Fibroblast of mammary gland (primary cell): ENCODE measurements at places on chromosomes 2 and 18.

GRCh38 chr18:68992719-68993482, 195.0 kb downstream of the CCDC102B start:
- DNase-seq, result no peak

DNA sequence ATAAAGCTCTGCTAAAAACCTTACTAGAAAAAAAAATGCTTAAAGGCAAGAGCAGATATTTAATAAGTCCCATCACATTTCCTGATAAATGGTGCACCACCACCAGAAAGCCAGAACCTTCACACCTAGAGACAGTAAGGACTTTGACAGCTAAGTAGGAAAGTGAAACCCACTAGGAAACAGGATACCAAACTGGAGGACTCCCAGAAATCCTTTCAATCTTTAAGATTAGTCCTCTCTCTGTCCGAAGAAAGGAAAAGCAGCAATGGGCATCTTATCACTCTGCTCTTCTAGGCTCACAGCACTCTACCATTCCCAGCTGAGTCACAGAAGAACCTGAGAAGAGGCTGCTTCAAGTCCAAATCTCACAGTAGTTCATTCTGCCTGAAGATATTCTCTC, 3.7 kb downstream of the DYM start:
- peak; percentile 30 for DNase-seq

- DNase-seq, result no peak
Measured at GRCh38 chr2:178229927-178230326, 35.6 kb downstream of the OSBPL6 start.

GRCh38 chr18:9329471-9329870, 5.1 kb upstream of the TWSG1 start:
- no peak for DNase-seq

DNA sequence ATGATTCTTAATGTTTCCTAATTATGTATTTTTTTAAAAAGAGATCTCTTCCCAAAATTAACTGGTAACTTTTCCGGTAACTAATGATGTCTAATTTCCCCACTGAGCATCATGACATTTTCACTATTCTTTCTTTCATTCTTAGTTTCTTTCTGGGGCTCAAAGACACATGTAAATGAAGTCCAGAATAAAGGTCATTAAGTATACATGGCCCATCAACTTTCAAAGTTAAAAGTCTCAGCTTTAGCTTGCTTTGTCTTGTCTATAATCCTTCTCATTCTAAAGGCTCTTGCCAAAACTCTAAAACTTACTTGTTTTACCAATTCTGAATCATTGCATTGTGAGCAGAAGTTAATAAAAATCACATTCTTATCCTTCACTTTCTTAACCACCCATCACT, 53.6 kb downstream of the ASXL2 start:
- DNase-seq, result no peak

DNA sequence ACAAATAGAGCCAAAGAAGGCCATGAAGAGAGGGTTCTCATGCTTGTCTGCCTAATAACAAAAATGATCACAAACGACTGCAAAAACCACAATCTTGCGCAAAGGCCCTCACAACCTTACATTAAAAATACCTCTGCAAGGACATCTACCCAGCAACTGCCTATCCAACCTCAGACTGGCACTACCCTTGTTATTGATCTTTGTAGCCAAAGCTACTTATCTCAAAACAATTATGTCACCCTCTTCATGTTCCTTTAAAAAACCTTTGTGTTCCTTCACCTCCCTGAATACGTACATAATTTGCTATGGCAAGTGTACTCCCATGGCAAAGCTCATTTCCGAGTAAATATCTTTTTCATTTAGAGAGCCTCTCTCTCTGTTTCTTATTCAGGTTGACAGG, 44.1 kb downstream of the TMEM163 start:
- no peak for DNase-seq

- DNase-seq, result no peak
Measured at GRCh38 chr18:57075716-57076400, 71.0 kb upstream of the BOD1L2 start.

DNA sequence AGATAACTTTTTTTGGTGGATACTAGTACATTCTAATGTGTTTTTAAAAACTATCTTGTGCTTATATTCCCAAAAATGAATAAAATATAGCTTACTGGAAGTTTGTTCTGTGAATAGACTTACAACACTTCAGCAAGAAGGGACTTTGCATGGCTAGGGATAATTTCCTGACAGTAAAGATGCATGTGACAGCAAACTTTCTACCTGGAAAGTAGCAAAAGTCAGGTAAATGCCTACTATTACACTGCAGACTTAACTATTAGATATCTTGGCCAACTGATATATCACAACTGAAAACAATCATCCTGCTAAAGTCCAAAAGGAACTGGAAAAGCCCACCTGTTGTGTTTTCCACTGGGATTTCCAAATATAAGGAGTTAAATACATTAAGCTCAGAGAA, 1753.5 kb upstream of the CELF4 start:
- DNase-seq, result no peak

DNA sequence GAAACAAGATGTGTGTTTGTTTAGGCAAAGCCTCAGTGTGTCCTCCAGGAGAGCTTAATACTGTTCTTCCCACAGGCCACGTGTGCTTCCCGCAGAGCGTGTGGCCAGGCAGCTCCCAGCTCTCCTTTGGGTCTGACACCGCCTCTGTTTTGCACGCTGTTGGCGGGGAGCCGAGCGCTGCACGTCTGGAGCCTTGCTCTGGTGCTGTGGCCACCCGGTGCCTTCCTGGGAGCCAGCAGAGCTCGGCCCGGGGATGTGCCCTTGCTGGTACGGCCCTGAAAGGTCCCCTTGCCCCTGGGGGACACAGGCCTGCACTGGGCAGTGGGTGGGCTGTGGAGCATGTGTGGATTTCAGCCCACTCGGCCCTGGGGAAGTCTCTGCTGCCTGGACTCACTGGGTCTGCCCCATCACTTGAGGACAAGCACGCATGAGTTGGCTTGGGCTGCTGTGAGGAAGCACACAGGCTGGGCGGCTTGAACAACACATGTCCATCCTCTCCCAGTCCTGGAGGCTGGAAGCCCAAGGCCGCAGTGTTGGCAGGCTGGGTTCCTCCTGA, 160.7 kb upstream of the HDAC4 start:
- peak; percentile 85 for DNase-seq
